ENCODE measurements at places on chromosomes 5 and 9. TPM values are rescaled to one million over a fixed set of nuclear protein-coding genes. Genes with fewer than 3 reads are reported as not detected.

The ADAMTS12 gene
- not detected for total RNA-seq

DNA sequence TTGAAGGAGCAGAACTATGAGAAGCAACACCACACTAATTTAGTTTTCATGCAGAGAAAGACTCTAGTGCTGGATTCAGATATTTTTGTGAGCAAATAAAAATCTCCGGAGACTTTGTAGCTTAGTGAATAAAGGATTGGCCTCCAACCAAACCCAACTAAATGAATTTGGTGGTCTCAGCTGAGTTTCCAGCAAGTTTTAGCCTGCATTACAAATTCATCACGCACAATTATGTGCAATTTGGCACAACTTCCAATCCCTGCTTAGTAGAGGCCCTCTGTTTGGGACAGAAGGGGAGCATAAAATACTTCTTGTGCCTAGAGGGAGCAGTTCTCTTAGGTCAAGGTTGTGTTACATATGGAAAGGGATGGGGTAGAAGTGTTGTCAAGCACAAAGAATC is 112.3 kb upstream of the ADAMTSL1 start:
- no peak for DNase-seq
- H3K4me3 ChIP-seq: no peak overlapping the region
- H3K27ac ChIP-seq: no peak overlapping the region
- H3K27me3 ChIP-seq: peaks cover 6% of the 10 kb centered on the region
- H3K36me3 ChIP-seq: no peaks in the 10 kb centered on the region

GRCh38 chr5:58258984-58259684 is 200.8 kb downstream of the PLK2 start:
- H3K27me3 ChIP-seq: no peaks in the 10 kb centered on the region
- H3K4me3 ChIP-seq: no peak overlapping the region
- no peaks in the 10 kb centered on the region for H3K36me3 ChIP-seq
- no peak for DNase-seq
- no peak overlapping the region for H3K27ac ChIP-seq
- H3K4me1 ChIP-seq: no peaks in the 10 kb centered on the region

The TMEM215 gene
- total RNA-seq: not detected

DNA sequence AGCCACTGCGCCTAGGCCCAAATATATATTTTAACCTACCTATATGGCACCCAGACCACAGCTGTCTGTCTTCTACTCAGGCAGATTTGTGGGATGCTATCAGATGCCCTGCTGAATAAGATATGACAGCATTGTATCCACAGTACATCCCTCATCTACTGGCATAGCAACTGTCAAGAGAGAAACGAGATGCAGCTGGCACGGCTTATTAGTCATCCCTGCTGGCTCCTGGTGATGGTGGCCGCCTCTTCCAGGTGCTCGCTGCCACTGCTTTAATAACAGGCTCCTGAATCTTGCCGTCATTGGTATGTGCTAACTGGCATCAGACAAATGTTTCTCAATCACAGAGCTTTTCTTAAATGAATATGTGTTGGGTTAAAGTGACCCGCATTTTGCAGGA is 34.0 kb downstream of the B4GALT1 start:
- H3K4me1 ChIP-seq: peaks cover 54% of the 10 kb centered on the region
- no peak overlapping the region for H3K4me3 ChIP-seq
- no peak for DNase-seq
- no peaks in the 10 kb centered on the region for H3K27me3 ChIP-seq
- H3K36me3 ChIP-seq: peaks cover 64% of the 10 kb centered on the region

GRCh38 chr9:113446323-113446740 is 17.2 kb upstream of the RGS3 start:
- DNase-seq: no peak
- no peak overlapping the region for H3K27ac ChIP-seq
- H3K4me3 ChIP-seq: no peak overlapping the region
- no peaks in the 10 kb centered on the region for H3K27me3 ChIP-seq
- H3K36me3 ChIP-seq: no peaks in the 10 kb centered on the region
- H3K4me1 ChIP-seq: no peaks in the 10 kb centered on the region

GRCh38 chr5:133240425-133241091 is 188.7 kb downstream of the HSPA4 start:
- no peaks in the 10 kb centered on the region for H3K27me3 ChIP-seq
- H3K36me3 ChIP-seq: no peaks in the 10 kb centered on the region
- peaks cover 2% of the 10 kb centered on the region for H3K4me1 ChIP-seq
- H3K27ac ChIP-seq: no peak overlapping the region
- no peak for DNase-seq
- no peak overlapping the region for H3K4me3 ChIP-seq

- H3K27me3 ChIP-seq: no peaks in the 10 kb centered on the region
- H3K4me3 ChIP-seq: no peak overlapping the region
- H3K4me1 ChIP-seq: no peaks in the 10 kb centered on the region
- H3K36me3 ChIP-seq: no peaks in the 10 kb centered on the region
These were observed 16.2 kb downstream of the ROPN1L start for GRCh38 chr5:10457682-10458574.

DNA sequence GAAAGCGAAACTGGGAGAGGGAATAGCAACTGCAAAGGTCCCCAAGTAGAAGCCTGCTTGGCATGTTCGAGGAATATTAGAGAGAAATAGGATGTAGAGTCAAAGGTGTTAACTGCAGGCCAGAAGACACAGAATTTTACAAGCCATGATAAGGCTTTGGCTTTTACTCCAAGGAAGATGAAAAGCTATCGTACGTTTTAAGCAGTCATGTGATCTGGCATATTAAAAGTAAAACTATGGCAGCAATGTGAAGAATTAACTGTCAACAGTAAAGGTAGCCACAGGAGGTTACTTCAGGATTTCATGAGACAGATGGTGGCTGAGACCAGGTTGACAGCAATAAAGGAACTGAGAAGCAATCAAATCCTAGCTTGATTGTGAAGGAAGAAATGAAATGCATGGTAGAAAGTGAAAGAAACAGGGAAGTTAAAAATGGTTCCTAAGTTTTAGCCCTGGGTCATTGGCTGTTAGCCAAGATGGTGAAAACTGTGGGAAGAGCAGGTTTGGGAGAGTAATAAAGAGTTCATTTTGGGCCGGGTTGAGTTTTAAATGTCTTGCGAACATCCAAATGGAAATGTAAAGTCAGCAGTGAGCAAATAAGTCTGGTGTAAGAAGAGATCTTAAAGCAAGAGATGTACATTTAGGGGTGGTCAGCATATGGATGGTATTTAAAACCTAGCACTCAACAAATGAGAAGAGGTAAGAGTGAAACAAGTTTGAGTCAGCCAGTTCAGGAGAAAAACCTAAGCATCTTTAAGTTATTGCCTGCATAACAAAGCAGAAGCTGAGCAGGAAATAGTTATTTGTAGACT is 20.3 kb upstream of the TTC33 start:
- H3K4me1 ChIP-seq: peaks cover 19% of the 10 kb centered on the region
- H3K36me3 ChIP-seq: no peaks in the 10 kb centered on the region
- H3K27ac ChIP-seq: no peak overlapping the region
- no peak overlapping the region for H3K4me3 ChIP-seq

- H3K36me3 ChIP-seq: peaks cover 5% of the 10 kb centered on the region
- H3K4me3 ChIP-seq: no peak overlapping the region
- no peak overlapping the region for H3K27ac ChIP-seq
- H3K27me3 ChIP-seq: no peaks in the 10 kb centered on the region
- H3K4me1 ChIP-seq: peaks cover 2% of the 10 kb centered on the region
- no peak for DNase-seq
These were observed 149.0 kb upstream of the RAPGEF1 start for GRCh38 chr9:131888923-131889322.

GRCh38 chr5:61354199-61354598 is 22.1 kb downstream of the ZSWIM6 start:
- H3K4me1 ChIP-seq: peaks cover 51% of the 10 kb centered on the region
- H3K4me3 ChIP-seq: no peak overlapping the region
- peaks cover 3% of the 10 kb centered on the region for H3K36me3 ChIP-seq
- H3K27ac ChIP-seq: no peak overlapping the region

The EQTN gene
- total RNA-seq: not detected

- H3K4me3 ChIP-seq: no peak overlapping the region
- no peak overlapping the region for H3K27ac ChIP-seq
- no peaks in the 10 kb centered on the region for H3K36me3 ChIP-seq
- H3K4me1 ChIP-seq: no peaks in the 10 kb centered on the region
- no peaks in the 10 kb centered on the region for H3K27me3 ChIP-seq
- no peak for DNase-seq
These were observed 129.2 kb downstream of the MARCHF11 start for GRCh38 chr5:16050414-16050813.
